ENCODE measurements at places on chromosomes 5 and 9. TPM values are rescaled to one million over a fixed set of nuclear protein-coding genes. Genes with fewer than 3 reads are reported as not detected.

DNA sequence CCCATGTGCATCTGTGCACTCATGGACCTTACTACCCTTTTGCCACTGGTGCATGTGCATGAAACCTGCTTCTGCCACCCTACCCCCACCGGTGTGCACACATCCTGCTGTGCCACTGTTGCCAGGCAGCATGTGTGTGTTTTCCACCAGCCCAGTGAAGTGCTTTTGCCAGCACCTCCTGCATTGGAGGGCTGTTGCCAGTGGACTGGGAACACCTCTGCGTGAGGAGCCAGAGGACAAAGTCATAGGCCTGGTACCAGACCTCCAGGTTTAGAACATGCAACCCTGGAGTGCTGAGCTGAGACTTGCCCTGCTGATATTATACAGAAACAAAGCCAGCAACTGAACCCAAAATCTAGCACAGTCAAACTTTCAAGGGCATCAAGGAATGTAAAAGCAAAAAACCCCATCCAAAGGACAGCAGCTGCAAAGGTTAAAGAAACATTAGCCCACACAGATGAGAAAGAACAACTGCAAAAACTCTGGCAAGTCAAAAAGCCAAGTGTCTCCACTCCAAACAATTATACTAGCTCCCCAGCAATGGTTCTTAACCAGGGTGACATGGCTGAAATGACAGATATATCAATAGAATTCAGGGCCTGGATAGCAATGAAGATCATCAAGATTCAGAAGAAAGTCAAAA lies 70.6 kb upstream of the PTPN3 start:
- no peak for DNase-seq

DNA sequence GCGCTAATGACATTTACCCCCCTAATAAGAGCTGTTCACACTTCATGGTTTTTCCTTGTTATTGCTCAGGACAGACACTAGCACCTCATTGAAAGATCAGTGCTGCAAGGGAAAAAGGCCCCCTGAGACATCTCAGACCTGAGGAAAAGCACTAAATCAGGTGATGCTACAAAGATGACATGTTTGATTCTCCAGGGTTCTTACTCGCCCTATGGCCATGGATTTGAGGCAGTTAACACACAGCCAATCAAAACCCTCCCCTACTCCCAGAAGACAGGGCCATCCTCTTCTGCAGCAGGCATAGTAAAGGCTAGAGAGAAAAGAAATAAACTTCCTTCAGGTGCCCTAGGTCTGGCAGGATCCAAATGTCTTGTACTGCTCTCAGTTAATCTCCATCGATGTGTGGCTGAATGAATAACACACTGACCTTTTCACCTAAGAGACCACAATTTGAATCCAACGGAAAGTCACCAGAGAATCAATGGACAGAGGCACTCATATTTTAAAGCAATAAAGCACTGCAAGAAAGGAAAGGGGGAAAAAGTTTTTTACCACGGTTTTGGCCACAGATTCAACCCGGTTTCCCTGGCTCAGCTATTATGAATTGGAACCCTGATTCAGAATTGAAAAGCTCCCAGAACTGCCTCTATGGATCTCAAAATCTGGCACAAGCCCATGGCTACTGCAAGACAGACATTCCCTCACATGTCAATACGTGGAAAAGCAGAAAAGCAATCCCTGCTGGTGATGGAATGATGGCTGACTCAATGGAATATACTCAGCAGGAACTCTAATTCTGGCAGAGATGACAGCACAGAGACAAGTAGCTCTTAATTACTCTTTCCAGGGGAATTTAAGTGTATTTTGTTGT lies 329.5 kb downstream of the BNC2 start:
- no peak for DNase-seq

The NUTM2G gene
- total RNA-seq = not detected

- DNase-seq = no peak
These were observed 20.2 kb upstream of the CCDC192 start for GRCh38 chr5:127683008-127683407.

The SLC23A1 gene
- total RNA-seq = not detected

The NR2F1 gene
- 3.8 TPM for total RNA-seq

The PHF24 gene
- 0.09 TPM for total RNA-seq

GRCh38 chr5:107484281-107484680 lies 186.5 kb downstream of the EFNA5 start:
- no peak for DNase-seq

The OR1Q1 gene
- total RNA-seq = not detected

GRCh38 chr5:127409246-127409917 lies 108.1 kb upstream of the PRRC1 start:
- no peak for DNase-seq

GRCh38 chr5:171639966-171640365 lies 145.7 kb upstream of the SMIM23 start:
- DNase-seq = no peak

DNA sequence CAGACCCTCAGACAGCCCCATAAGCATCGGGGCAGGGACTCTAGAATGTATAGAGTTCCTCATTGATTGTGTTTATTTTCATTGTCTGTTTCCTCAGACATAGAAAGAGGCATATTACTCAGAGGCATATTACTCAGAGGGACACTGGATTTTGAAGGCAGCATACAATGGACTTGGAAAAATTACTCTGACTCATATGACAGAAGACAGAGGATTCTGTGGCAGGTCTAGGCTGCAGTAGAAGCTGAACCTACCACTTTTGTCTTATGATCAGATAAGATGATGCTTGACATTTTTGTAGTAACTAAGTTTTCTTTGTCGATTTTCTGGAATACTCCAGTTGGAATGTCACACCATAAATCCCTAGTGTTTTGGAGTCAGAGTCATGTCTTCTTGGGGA lies 105.2 kb downstream of the ST8SIA4 start:
- DNase-seq = no peak

The TMEM174 gene
- total RNA-seq = not detected

The HSDL2 gene
- total RNA-seq = 18.5 TPM

DNA sequence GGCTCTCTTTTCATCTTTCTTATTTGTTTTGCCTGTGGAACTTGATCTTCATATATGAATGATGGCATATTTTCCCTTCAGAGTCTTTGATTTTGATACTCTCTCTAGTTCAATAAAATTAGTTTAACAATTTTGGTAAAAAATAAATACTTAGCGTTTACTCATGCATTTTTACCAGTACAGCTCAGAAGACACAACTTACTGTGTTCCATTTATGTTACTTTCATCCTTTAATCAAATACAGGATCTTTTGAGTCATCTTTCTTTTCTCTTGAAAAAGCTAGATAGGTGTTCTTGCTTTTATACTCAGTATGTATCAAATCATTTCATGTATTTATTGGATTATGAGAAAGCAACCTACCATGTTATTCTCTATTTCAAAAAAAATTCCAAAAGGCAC lies 47.1 kb upstream of the RICTOR start:
- DNase-seq = no peak

GRCh38 chr5:77145666-77146065 lies 58.6 kb upstream of the ZBED3 start:
- no peak for DNase-seq

GRCh38 chr5:169248550-169248949 lies 52.4 kb downstream of the SLIT3 start:
- no peak for DNase-seq

The ATP6V0E1 gene
- total RNA-seq = 84.2 TPM

The EXOC3 gene
- 54.6 TPM for total RNA-seq

DNA sequence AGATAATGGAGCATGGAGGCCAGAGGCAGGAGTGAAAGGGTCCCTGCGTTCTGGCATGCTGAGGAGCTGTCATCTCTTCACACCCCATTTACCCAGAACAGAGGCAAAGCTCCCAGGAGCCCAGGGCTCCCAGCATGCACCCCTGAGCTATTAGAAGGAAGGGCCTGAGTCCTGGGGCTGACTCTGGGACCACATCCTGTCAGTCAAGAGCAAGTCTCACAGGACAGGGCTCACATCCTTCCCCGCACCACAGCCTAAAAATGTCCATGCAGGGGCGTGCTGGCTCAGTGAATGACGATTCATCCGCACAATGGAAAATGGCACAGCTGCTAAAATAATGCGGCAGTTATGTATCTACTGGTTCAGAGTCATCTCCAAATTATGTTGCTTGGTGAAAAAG lies 31.4 kb downstream of the CAMK2A start:
- no peak for DNase-seq

DNA sequence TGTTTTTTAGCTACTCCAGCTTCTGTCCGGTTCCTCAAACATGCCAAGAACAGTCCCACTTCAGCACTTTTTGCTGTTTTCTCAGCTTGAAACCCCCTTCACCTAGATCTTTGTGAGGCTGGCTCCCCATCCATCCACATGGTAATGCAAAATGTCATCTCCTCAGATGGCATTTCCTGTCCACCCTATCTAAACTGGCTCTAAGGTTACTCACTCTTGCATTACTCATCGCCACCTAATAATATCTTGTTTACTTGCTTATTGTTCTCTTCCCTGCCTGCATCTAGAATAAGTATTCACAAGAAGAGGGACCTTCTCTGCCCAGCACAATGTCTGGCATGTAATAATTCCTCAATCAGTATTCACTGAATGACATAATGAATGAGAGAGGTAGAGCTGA lies 220.1 kb downstream of the FAM114A2 start:
- DNase-seq = no peak

The LCN6 gene
- not detected for total RNA-seq

The WDR38 gene
- not detected for total RNA-seq

- DNase-seq = no peak
These were observed 271.8 kb downstream of the ADAMTSL1 start for GRCh38 chr9:18745710-18746109.

The GPR21 gene
- not detected for total RNA-seq

GRCh38 chr5:125639858-125640257 lies 783.4 kb upstream of the GRAMD2B start:
- DNase-seq = no peak

DNA sequence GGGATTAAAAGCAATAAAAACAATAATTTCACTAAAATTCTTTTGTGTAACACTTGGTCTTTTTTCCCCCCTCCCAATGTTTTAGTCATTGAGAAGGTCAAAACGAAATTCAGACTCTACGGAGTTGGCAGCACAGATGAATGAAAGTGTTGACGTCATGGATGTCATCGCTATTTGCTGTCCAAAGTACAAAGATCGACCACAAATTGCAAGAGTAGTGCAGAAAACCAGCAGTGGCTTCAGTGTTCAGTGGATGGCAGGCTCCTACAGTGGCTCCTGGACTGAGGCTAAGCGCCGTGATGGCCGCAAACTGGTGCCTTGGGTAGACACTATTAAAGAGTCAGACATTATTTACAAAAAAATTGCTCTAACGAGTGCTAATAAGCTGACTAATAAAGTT lies 184.7 kb downstream of the CPLANE1 start:
- DNase-seq = no peak

The GAS1 gene
- 3.4 TPM for total RNA-seq

The MVB12B gene
- total RNA-seq = 5.2 TPM

The NCS1 gene
- 18.0 TPM for total RNA-seq

GRCh38 chr5:120382833-120383232 lies 81.3 kb upstream of the PRR16 start:
- no peak for DNase-seq

GRCh38 chr5:124193371-124193789 lies 553.1 kb downstream of the ZNF608 start:
- DNase-seq = no peak

- DNase-seq = no peak
These were observed 525.5 kb upstream of the CCNG1 start for GRCh38 chr5:162911873-162912272.

- no peak for DNase-seq
These were observed 123.5 kb upstream of the CD180 start for GRCh38 chr5:67319935-67320725.

GRCh38 chr5:76202182-76202581 lies 119.0 kb downstream of the SV2C start:
- DNase-seq = no peak

- no peak for DNase-seq
These were observed 83.3 kb upstream of the GPR151 start for GRCh38 chr5:146599261-146599660.

The CCNI2 gene
- 0.29 TPM for total RNA-seq

DNA sequence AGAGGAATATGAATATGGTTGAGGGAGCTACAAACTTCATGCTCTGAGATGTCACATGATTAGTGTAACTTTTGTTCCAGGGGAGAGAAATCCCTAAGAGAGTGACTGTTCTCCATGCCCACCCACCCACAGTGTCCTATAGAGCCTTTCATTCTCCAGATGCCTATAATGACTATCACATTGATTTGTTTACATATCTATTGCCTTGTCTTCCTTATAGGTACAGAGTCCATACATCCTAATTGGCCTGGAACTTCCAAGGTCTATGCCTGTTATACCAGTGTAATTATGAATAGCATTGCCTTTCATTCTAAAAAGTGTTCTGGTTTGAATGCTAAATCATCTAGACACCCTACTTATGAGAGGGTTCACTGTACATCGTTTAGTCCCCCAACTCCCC lies 475.4 kb downstream of the RAB3C start:
- no peak for DNase-seq

The NOXA1 gene
- 7.4 TPM for total RNA-seq

The PKD2L2 gene
- total RNA-seq = not detected

The GZMA gene
- total RNA-seq = 2.0 TPM

- DNase-seq = no peak
These were observed 60.1 kb upstream of the HSPA9 start for GRCh38 chr5:138635265-138635664.

DNA sequence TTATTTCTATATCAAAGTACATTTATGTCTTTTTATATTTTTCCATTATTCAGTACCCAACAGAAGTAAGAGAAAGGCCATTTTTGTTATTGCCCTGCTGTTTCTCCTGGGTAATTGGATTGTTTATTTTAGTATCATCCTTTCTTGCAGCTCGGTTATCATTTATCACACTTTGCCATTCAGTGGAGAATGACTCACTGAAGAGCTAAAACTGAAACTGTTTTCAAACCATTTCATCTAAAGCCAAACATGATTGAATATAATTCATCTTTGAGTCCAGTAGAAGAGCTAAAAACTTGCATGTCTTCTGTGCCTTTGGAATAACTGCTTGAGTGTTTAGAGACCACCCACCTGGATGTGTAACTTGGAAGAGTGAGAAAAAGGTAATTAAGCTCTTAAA lies 139.5 kb upstream of the PRDM9 start:
- no peak for DNase-seq

- no peak for DNase-seq
These were observed 4.3 kb upstream of the LRRC14B start for GRCh38 chr5:187042-187431.

The ISL1 gene
- total RNA-seq = not detected

DNA sequence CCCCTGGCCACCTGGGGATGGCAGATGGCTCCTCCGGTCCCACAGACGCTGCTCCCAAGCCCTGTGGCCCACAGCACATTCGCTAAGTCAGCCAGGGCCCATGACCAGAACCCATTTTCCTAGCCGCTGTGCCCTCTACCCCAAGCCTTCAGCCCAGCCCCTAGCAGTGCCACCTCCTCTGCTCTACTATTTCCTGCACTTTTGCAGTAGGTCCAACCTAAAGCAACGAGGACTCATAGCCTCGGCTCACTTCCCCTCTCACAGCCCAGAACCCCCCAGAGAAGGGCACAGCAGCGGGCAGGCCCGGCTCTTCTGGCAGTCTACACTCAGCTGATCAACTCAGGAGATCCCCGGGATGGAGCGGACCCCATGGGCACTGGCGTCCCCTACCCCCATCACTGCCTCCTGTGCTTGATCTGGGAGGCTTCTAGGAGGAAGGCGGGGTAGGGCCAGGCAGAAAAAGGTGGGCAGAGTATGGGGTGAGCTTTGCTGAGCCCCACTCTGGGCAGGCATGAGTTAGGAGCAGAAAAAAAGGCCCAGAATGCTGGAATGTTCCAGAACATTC lies 111.2 kb downstream of the ZNF354C start:
- DNase-seq = no peak

GRCh38 chr5:43137326-43137725 lies 16.6 kb downstream of the ZNF131 start:
- no peak for DNase-seq
